CD4-positive, alpha-beta T cell treated with Interleukin-17A for 1 hour (primary cell): ENCODE measurements at places on chromosomes 4 and X.

- no peak for DNase-seq
Measured at GRCh38 chrX:123184866-123185276, 793 bp downstream of the GRIA3 start.

GRCh38 chrX:39796856-39797255 lies 300.9 kb downstream of the BCOR start:
- no peak for DNase-seq

DNA sequence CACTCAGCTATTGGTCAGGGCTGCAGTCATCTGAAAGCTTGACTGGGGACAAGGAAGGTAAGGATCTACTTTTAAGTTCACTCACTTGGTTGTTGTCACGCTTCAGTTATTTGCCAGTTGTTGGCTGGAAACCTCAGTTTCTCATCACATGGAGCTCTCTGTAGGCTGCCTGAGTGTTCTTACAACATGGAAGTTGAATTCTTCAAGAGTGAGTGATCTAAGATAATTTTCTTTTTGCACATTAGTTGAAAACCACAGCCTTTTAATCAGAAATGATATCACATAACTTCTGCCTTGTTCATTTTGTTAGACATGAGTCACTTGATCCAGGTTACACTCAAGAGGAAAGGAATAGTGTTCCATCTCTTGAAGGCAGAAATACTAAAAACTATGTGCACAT lies 552.7 kb downstream of the RAPGEF2 start:
- no peak for DNase-seq

DNA sequence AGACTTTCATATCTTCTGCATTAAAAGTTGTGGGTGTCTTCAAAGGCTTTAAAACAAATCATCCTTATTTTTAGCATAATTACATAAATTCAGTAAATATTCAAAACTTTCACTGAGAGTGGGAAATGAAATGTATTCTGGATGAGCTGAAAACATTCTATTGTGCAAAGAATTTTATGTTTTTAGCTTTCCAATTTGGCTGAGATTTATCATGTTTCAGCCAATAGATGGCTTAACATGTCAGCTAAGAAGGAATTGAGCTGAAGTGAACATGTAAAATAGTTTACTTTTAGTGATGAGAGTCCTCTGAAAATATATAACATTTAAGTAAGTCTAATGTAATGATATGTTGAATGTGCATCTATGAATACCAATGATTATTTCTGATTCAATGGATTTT lies 213.5 kb upstream of the GIMD1 start:
- no peak for DNase-seq

DNA sequence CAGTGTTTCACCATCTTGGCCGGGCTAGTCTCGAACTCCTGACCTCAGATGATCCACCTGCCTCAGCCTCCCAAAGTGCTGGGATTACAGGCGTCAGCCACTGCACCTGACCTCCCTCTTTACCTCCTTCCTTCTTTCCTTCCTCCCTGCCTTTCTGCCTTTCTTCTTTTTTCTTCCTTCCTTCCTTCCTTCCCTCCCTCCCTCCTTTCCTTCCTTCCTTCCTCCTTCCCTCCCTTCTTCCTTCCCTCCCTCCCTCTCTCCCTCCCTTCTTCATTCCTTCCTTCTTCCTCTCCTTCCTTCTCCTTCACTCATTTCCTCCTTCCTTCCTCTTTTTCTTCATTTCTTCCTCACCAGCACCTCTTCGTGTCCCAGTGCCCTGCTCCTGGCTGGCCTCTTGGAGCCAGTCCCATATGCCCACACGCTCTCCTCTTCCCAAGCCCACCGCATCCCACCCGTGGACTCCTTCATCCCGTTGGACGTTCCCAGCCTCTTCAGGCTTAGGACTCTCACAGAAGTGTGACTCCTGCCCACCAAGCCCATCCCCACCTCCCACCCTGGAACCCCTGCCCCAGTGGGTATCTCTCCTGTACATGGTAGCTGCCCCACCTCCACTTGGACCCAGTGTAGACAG lies 22.6 kb downstream of the CSF2RA start:
- no peak for DNase-seq

DNA sequence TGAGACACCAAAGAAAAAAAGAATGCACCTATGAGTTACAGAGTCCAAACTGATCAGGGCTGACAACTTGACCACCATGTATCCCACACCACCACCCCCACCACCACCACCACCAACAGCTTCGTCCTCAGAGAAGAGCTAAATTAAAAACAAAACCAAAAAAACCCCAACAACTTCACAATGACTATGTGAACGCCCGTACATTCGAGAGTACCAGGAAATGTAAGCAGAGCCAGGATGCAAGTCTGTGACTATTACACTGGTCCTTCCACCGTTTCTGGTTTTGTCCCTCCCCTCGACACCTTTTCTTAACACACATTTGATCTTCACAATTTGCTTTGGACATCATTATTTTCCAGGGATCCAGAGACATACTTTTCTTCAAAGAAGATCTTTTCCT lies 51.0 kb downstream of the WFS1 start:
- DNase-seq, result no peak

- no peak for DNase-seq
Measured at GRCh38 chr4:74768857-74769525, 25.3 kb downstream of the BTC start.
